ENCODE measurements at places on chromosomes 6 and 20.

- DNase-seq = no peak
Measured at GRCh38 chr20:7031222-7031621, 263.7 kb downstream of the BMP2 start.

DNA sequence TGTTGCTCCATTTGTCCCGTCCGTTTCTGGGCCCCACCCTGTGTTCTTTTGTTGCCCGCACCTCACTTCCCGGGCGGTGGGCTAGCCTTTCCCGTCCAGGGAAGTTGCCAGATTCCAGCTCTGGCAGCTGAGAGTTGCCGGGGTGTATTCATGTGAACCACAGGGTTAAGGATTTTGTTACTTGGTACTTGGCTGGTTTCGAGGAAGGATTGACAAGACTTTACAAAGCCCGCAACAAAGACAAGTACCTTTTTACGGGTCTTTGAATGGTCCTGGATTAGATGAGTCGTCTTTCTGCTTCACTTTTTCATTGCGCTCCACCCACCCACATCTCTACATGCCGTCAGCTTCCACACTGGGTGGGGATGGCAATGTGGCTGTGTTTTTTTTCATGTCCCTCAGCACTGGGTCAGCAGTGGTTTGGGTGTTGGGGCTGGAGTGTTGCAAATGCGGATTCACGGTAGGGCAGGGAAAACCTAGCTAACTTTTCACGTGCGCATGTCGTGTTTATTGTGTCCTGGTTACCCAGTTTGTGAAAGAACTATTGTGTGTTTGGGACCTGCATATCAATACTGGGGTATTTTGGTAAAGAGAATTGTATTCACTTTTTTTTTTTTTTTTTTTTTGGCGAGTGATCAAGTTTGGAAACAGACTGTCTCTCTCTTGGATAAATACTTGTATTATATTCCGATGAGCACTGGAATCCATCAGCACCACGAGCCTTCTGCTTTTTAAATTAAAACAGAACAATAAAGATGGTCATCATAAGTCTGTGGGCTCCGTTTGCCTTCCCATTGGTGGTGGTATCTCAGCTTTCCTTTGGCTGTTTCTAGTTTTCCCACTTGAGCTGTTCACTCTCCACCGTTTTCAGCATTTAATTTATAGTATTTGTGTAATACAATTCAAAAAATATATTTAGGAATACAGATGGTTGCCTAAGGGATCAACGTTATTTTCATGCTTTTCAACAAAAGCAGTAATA is 1.2 kb downstream of the DUSP22 start:
- DNase-seq = peak; percentile 29

GRCh38 chr6:90175627-90176538 is 120.8 kb downstream of the BACH2 start:
- DNase-seq = peak; percentile 61

GRCh38 chr20:60091861-60092260 is 133.6 kb downstream of the CDH26 start:
- DNase-seq = no peak

- DNase-seq = no peak
Measured at GRCh38 chr6:79463621-79464050, 73.6 kb downstream of the LCA5 start.

DNA sequence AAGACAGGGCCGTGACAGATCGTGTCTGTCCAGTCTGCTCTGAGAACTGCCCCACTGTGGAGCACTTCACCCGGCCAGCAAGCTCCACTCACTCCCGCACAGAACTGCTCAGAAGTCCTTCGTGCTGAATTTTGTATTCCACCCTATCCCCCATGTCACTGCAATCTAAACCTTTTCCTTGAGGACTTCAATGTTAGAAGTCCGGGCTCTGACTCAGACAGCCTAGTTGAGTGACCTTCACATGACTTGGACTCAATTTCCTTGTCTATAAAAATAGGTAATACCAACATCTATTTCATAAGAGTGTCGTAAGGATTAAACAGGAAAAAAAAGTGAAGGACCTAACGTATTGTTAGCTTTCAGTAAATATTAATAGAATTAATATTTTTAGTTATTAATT is 161.6 kb downstream of the QRSL1 start:
- no peak for DNase-seq

- no peak for DNase-seq
Measured at GRCh38 chr6:138728662-138729061, 44.9 kb upstream of the CCDC28A start.

DNA sequence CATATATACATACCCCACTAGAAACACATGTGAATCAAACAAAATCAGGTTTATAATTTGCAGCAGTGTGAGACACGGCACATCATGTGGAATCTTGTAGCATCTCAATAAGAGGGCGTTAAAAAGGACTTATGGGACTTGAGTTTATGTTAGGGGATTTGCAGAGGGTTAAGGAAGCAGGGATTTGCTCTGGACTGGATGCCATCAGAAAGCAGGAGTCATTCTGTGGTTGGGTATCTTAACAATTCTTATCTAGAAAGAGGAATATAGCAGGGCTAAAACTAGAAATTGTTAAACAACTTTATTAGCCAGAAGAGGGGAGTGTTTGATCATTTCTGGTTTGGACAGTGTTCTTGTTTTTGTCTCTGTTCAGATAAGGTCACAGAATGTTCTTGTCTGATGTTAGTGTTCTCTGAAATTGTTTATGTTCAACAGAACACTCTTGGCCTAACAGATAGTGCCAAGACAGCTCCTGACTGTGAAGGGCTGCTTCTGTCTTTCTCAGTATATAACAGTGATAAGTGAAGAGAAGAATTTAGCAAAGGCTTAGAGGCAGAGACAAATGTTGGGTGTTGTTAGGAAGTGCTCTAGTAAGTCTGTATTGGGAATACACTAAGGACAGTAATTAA is 39.2 kb downstream of the LIN28B start:
- DNase-seq = no peak

DNA sequence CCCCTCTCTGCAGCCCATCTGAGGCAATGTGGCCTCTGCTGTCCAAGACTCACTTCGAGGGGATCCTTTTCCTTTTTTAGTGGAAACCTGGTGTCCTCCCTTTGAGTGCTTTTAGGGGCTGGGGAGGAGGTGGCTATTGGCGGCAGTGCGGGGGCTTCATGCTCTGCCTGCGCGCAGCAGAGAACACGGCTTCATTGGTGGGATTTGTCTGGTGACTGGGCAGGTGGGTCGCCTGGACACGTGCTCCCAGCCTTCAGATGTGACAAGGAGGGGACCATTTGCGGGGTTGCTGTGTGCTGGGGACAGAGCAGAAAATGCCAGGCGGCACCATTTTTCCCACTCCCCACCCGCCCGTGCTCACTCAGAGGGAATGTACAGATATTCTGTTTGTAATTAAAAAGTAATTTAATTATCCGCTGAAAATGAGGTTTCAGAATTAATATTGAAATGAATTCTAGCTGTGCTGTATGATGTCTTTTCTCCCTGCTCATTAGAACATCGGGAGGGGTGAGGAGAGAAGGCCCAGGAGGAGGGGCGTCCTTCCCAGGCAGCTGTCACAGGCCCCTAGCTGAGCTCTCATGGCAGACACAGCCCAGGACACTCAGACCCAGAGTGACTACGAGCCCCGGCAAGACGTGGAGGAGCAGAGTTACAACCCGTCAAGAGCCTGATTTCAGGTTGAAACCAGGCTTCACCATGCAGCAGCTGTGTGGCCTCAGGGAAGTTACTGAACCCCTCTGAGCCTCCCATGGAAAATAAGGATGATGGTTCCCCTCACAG is 417.2 kb upstream of the SULF2 start:
- no peak for DNase-seq

- DNase-seq = no peak
Measured at GRCh38 chr6:76003113-76003512, 69.3 kb downstream of the IMPG1 start.

- DNase-seq = peak; percentile 34
Measured at GRCh38 chr6:111605100-111605751, 452 bp downstream of the TRAF3IP2 start.

DNA sequence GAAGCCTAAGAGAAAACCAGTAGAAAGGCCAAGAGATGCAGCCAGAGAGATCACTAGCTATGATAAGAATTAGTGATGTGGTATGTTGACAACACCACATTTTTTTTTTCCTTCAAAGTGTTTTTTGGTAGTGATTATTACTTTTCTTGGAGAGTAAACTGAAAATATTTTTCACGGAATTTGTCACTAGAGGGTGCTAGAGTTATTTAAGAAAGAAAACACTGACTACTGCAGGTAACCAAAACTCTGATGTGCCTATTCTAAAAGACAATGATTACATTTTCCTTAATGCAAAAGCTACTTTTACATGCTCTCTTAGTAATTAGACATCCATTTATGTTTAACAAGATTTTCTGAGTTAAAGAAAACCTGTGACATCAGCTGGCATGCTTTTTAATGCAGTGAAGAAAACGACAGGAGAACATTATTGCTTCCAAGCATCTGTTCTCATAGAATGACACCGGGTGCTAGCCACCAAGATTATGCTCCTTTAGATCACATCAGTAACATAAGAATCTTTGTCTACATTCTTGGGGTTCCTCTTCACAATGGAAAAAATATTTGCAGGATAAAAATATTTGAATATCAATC is 28.8 kb downstream of the RWDD2A start:
- peak; percentile 30 for DNase-seq

DNA sequence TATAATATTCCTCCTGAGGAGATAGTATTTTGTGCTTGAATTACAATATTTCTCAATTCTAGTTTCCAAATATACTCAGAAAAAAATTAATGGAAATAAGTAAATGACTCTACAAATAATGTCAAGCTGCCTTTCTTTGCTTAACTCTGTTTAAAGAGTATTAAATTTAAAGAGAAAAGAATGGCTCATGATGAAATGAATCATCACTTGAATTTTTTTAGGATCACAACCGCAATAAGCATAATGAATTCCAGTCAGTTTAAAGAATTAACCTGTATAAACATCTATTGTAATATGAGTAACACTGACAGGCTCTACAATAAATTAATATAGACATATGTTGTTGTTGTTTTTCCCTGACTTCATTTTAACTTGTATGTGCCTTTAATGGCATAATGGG is 266.2 kb upstream of the ADGRB3 start:
- no peak for DNase-seq

GRCh38 chr20:14336686-14337085 is 726 bp downstream of the FLRT3 start:
- no peak for DNase-seq

GRCh38 chr6:16128759-16129622 is at the start of gene MYLIP:
TSS of gene MYLIP (plus strand) at chr6:16129086. CDS start at chr6:16129323, 237 bp downstream.
- DNase-seq = peak; percentile 98

- DNase-seq = no peak
Measured at GRCh38 chr6:159832946-159833345, 32.9 kb downstream of the PNLDC1 start.

DNA sequence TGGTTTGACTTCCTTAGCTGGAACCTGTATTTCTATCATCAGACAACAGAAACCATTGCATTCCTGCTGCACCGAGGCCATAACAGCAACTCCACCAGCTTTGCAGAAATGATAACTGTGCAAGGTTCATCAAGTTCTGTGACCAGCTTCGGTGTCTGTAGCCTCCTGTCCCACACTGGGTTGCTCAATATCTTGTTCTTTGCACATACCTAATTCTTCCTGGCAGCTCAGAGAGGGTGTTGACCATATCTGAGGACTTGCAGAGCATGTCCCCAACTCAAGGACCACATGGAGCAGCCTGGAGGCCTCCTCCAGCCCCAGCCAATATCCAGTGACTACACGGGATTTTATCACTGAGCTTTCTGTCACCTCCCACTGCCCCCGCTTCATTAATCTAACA is 59.3 kb upstream of the SCAF8 start:
- no peak for DNase-seq

GRCh38 chr6:33335916-33336315 is 18.4 kb upstream of the ZBTB22 start:
- DNase-seq = no peak

GRCh38 chr6:134603561-134603960 is 285.6 kb upstream of the SGK1 start:
- DNase-seq = no peak

GRCh38 chr20:19465536-19465935 is 253.1 kb downstream of the SLC24A3 start:
- no peak for DNase-seq

- no peak for DNase-seq
Measured at GRCh38 chr6:100372326-100373091, 92.2 kb downstream of the SIM1 start.

DNA sequence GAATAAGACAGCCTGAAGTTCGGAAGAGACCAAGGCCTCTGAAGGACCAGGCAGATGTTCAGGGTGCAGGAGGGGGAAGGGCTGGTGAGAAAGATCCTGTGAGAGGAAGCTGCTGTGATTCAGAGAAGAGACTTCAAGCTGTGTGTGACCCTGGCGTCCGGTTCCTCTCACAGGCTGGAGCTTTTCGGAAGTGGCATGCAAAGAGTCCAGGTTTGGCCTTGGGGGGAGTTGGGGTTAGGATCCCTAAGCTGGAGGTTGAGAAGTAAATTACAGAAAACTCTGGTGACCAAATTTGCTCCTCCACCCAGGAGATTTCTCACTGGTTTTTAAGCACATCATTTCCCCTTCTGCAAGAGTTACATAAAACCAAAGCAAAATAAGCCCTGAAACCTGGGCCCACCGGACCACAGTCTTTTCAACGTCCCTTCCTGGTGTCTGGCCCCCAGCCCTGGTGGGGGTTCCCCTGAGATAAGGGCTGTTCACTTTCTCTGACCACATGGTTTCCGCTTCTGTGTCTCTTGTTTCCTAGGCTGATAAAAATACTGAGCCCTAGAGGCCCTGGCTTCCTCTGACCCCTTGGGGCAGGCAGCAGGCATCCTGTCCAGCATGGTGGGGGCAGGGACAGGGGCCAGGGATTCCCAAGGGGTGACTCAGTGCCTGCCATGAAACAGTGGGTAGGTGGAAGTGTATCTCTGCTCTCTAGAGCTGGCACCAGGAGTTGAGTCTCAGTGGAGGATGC is 12.0 kb upstream of the LTA start:
- DNase-seq = peak; percentile 88

- no peak for DNase-seq
Measured at GRCh38 chr20:39676857-39677391, 714.8 kb downstream of the DHX35 start.

DNA sequence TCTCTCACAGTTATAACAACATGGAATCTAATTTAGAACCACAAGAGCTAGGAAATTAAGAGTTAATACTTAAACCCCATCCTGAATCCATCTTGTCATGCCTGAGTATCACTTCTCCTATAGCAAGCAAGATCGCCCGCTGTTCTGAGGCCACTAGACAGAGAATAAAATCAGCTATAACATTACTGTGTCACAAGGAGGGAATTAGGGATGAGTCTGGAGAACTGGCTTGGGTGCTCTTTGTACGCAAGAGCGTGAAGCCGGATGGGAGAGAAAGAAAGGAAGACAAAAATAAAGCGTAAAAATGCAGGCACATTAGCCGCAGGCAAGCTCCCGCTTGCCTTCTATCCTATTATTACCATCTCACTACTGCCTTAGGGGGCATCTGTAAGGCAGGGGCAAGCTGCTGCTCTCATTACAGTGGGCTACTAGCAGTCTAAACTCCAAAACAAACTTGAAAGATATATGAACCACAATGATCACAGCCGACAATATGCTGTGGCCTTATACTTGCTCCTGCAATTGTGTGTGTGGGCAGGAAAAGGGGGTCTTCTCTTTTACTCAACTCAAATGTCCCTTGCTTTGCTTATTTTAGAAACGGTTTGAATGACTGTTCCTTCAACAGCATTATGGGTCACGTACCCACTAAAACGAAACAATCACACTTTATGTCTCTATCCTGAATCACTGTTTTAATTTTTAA is 81.9 kb downstream of the GJA10 start:
- DNase-seq = no peak

Data from activated CD4-positive, alpha-beta T cell treated with anti-CD3 and anti-CD28 coated beads, Interleukin-2, Interleukin-6, amounts not matched to agents 100 ng/mL and 50 ng/mL, durations not matched to agents 16 hours and 8 hours (primary cell).